Activated B cell treated with CpG ODN at 0.5 μM for 24 hours (primary cell): ENCODE measurements at places on chromosomes 2 and 18. TPM values are rescaled to one million over a fixed set of nuclear protein-coding genes. Genes with fewer than 3 reads are reported as not detected.

Gene RAPH1
- 0.11 and 0.20 TPM in 2 replicates for total RNA-seq

Gene MROH2A
- total RNA-seq, result not detected in 2 replicates

Gene MATN3
- not detected in 2 replicates for total RNA-seq

Gene HDLBP
- total RNA-seq, result 158 and 168 TPM in 2 replicates

Gene SULT1C2
- not detected in 2 replicates for total RNA-seq

Gene GRHL1
- total RNA-seq, result 0.39 and 0.95 TPM in 2 replicates
